ENCODE measurements at places on chromosomes 12 and 14. TPM values are rescaled to one million over a fixed set of nuclear protein-coding genes. Genes with fewer than 3 reads are reported as not detected.

GRCh38 chr12:106305376-106305775 is 2.8 kb downstream of the TCP11L2 start:
- H3K27ac ChIP-seq = no peak overlapping the region
- DNase-seq = no peak
- H3K4me3 ChIP-seq = no peak overlapping the region
- peaks cover 36% of the 10 kb centered on the region for H3K4me1 ChIP-seq

- peak; percentile 67 for DNase-seq
- H3K36me3 ChIP-seq = no peaks in the 10 kb centered on the region
- H3K27ac ChIP-seq = no peak within 1 kb of the TSS
- peak within 1 kb of the TSS; percentile 48 for H3K4me3 ChIP-seq
- peaks cover 75% of the 10 kb centered on the region for H3K27me3 ChIP-seq
Observed at GRCh38 chr14:105168496-105168978, at the start of gene JAG2. JAG2 (minus strand) TSS chr14:105168776; CDS start chr14:105168420, 356 bp downstream.

DNA sequence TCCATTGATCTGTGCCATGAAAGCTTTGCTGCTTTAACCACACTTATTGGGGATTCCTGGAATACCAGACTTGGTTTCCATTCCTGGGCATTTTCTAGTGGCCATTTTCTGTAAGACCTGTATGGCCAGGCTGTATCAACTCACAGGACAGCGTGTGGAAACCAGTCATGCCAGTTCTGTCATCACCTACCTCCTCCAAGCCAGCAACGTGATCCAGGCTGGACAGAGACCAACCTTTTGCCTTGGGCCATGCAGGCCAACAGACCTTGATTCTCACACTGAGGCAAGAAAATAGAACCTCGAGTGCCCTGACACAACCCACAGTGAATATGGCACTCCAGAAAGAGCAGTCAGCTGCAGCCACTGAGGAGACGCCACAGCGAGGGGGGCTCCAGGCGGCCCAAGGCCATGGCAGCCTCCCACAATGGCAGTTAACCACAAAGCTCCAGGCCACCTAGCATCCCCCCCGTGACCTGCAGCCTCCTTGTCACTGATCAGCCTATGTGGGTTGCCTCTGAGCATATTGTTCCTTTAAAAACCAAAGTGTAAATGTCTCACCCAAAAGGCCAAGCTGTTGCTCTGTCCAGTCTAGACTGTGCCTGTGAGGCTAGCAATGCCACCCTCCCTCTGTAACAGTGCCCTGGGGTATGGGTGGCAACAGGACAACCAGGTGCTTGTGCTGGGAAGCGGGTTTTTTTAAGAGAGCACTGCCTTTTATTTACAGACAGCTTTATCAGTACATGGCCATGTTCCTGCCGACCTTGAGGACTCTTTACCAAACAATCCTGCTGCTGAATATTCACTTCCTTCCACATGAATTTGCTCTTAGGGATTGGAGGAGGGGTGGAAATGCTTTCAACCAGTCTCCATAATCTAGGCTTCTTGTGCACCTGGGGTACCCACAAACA is 168.7 kb upstream of the HIF1A start:
- no peaks in the 10 kb centered on the region for H3K27me3 ChIP-seq
- DNase-seq = peak; percentile 82

- H3K27me3 ChIP-seq = no peaks in the 10 kb centered on the region
- H3K36me3 ChIP-seq = no peaks in the 10 kb centered on the region
- no peak overlapping the region for H3K27ac ChIP-seq
- H3K4me3 ChIP-seq = no peak overlapping the region
- DNase-seq = no peak
Observed at GRCh38 chr12:58301038-58301729, 359.8 kb downstream of the ATP23 start.

- H3K36me3 ChIP-seq = peaks cover 25% of the 10 kb centered on the region
- no peaks in the 10 kb centered on the region for H3K4me1 ChIP-seq
- DNase-seq = no peak
- H3K4me3 ChIP-seq = no peak overlapping the region
Observed at GRCh38 chr14:35138585-35138984, 16.2 kb downstream of the PRORP start.

DNA sequence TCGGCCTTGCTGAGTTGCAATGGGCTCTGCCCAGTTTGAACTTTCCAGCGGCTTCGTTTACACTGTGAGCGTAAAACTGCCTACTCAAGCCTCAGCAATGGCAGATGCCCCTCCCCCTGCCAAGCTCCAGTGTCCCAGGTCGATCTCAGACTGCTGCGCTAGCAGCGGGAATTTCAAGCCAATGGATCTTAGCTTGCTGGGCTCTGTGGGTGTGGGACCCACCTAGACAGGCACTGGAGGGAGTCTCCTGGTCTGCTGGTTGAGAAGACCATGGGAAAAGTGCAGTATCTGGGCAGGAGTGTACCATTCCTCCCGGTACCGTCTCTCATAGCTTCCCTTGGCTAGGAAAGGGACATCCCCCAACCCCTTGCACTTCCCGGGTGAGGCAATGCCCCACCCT is 88.2 kb downstream of the KLHL28 start:
- peaks cover 7% of the 10 kb centered on the region for H3K27me3 ChIP-seq
- no peaks in the 10 kb centered on the region for H3K36me3 ChIP-seq
- no peak overlapping the region for H3K27ac ChIP-seq

DNA sequence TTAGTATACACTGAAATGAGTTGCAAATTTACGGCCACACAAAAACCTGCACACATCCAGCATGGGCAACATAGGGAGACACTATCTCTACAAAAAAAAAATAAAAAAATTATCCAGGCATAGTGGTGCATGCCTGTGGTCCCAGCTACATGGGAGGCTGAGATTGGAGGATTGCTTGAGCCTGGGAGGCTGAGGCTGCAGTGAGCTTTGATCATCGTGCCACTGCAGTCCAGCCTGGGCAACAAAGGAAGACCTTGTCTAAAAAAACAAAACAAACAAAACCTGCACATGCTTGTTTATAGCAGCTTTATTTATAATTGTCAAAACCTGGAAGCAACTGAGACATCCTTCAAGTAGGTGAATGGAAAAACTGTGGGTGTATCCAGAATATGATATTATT is 4.9 kb upstream of the TOMM20L start:
- no peak overlapping the region for H3K4me3 ChIP-seq
- H3K27me3 ChIP-seq = no peaks in the 10 kb centered on the region
- peaks cover 3% of the 10 kb centered on the region for H3K36me3 ChIP-seq
- DNase-seq = no peak
- peaks cover 9% of the 10 kb centered on the region for H3K4me1 ChIP-seq
- no peak overlapping the region for H3K27ac ChIP-seq

GRCh38 chr12:115763982-115764621 is 513.4 kb downstream of the MED13L start:
- H3K4me3 ChIP-seq = no peak overlapping the region
- no peaks in the 10 kb centered on the region for H3K36me3 ChIP-seq
- no peaks in the 10 kb centered on the region for H3K27me3 ChIP-seq
- DNase-seq = no peak
- H3K27ac ChIP-seq = no peak overlapping the region

DNA sequence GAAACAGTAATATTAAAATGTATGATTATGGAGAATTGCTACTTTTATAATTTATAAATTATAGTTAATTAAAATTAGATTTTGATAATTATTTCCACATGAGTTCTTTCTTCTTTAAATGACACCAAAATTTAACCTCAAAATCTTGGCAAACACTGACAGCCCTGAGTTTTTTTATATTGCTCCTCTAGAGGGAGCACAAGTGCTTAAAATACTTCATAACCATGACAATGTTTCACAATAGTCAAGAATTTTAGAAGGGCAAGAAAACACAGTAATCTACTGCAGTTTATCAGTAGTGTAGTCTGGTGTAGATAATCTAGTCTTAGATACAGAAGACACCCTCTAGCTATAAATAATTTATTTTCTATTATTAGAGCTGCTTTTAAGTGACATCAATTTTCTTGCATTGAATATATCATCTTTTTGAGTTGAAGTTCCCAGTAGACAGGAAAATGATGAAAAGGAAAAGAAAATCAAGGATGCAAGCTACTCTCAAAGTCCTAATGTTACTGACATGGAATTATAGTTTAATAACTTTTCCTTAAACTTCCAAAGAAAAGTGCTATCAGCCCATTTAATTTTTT is 14.3 kb upstream of the PTGER2 start:
- H3K4me1 ChIP-seq = no peaks in the 10 kb centered on the region
- H3K27ac ChIP-seq = no peak overlapping the region
- H3K4me3 ChIP-seq = no peak overlapping the region
- no peaks in the 10 kb centered on the region for H3K27me3 ChIP-seq
- no peak for DNase-seq

GRCh38 chr12:78229591-78230101 is 399.0 kb downstream of the NAV3 start:
- no peaks in the 10 kb centered on the region for H3K27me3 ChIP-seq
- DNase-seq = no peak
- no peaks in the 10 kb centered on the region for H3K4me1 ChIP-seq
- H3K27ac ChIP-seq = no peak overlapping the region
- H3K36me3 ChIP-seq = no peaks in the 10 kb centered on the region
- H3K4me3 ChIP-seq = no peak overlapping the region

- no peaks in the 10 kb centered on the region for H3K27me3 ChIP-seq
- peak; percentile 87 for DNase-seq
- H3K4me3 ChIP-seq = peak overlapping the region; percentile 33
- H3K27ac ChIP-seq = peak overlapping the region; percentile 88
- H3K4me1 ChIP-seq = peaks cover 48% of the 10 kb centered on the region
Observed at GRCh38 chr12:52873832-52874572, 25.2 kb upstream of the KRT78 start.

DNA sequence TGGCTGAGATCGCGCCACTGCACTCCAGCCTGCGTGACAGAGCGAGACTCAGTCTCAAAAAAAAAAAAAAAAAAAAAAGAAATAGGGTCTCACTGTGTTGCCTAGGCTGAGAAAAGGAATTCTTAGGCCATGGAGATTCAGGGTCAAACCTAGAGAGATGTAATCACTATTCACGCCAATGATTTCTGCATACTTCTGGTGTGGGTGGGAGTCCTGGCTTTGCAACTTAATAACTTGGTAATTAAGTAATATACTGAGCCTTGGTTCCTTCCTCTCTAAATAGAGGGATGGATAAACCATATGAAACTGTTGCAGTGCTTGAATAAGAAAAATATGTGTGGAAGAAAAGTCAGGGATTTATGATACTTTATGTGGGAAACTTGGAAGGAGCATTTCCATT is 2.7 kb downstream of the ZNF410 start:
- H3K4me1 ChIP-seq = peaks cover 50% of the 10 kb centered on the region
- H3K4me3 ChIP-seq = no peak overlapping the region
- no peak overlapping the region for H3K27ac ChIP-seq
- H3K36me3 ChIP-seq = peaks cover 18% of the 10 kb centered on the region
- no peak for DNase-seq
- H3K27me3 ChIP-seq = no peaks in the 10 kb centered on the region

DNA sequence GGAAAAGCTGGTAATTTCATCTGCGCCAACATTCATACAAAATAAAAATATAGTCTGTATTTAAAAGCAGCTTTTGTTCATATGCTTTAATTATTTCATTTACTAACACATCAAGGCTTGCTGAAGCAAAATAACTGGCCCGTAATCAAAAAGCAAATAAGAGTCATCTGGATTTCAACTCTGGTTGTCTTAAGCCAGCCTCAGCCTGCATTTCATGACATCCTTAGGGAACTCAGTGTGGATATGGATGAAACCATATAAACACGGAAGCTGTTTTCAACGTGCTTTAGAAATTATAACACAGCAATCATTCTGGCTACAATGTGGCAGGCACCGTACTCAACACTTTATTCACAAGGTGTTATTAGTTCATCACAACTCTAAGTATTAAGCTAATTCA is 852 bp downstream of the COX16 start:
- H3K27me3 ChIP-seq = no peaks in the 10 kb centered on the region
- no peaks in the 10 kb centered on the region for H3K36me3 ChIP-seq
- H3K27ac ChIP-seq = peak overlapping the region; percentile 90
- DNase-seq = peak; percentile 25
- peak overlapping the region; percentile 77 for H3K4me3 ChIP-seq

GRCh38 chr14:103716091-103716801 is 636 bp downstream of the ZFYVE21 start:
- peak overlapping the region; percentile 84 for H3K4me3 ChIP-seq
- H3K36me3 ChIP-seq = no peaks in the 10 kb centered on the region
- H3K27ac ChIP-seq = peak overlapping the region; percentile 64

- peaks cover 12% of the 10 kb centered on the region for H3K4me1 ChIP-seq
- no peak for DNase-seq
- no peak overlapping the region for H3K4me3 ChIP-seq
- no peaks in the 10 kb centered on the region for H3K36me3 ChIP-seq
Observed at GRCh38 chr12:67358781-67359338, 89.7 kb downstream of the CAND1 start.

AMN gene
- total RNA-seq = 1.3 TPM

TMEM233 gene
- not detected for total RNA-seq

ASCL4 gene
- total RNA-seq = not detected

RERGL gene
- total RNA-seq = not detected
